HS-5 (cell line): ENCODE measurements at places on chromosomes 11 and 22.

GRCh38 chr11:17477084-17477333, 364 bp upstream of the ABCC8 start:
- DNase-seq: no peak

DNA sequence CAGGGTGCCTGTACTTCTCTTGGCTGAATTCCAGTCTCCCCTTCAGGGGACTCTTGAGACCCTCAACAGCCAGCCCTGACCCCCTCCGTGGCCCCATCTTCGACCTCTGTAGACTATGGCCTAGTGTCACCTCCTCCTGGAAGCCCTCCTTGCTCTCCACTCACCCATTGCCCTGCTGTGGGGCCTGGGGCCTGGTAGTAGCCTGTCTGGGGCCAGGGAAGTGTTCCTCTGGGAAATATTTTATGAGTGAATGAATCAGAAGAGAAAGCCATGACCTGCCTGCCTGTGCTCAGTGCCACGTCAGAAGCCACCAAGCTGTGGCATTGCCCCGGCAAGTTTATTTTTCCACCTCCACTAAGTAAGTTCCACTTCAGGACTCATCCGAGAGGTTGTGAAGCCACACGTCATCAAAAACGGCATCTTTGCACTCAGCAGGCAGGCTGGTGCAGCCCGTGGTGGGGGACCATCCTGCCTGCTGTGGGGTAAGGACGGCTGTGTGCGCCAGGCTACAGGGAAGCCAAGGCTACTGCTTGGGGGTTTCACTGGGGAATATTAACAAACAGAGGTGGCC, 59.6 kb upstream of the PPARA start:
- DNase-seq: no peak

DNA sequence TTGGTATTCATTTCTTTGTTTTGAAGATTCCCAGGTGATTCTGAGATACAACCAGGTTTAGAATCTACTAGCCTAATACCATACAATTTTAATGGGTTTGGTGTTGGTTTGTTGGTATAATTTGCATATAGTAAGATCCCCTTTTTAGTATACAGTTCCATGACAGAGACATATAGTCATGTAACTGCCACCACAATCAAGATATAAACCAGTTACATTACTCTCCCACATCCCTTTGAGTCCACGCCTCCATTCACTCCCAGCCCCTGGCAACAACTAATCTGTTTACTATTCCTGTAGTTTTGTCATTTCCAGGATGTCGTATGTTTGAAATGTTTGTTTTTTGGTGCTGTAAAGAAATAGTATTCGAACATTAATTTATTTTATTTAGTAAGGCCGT, 4.3 kb downstream of the ASRGL1 start:
- DNase-seq: no peak

- DNase-seq: no peak
Measured at GRCh38 chr11:65844231-65844872, 10.6 kb downstream of the SNX32 start.

GRCh38 chr11:43879789-43880639, 617 bp upstream of the ALKBH3 start:
- DNase-seq: peak; percentile 14

DNA sequence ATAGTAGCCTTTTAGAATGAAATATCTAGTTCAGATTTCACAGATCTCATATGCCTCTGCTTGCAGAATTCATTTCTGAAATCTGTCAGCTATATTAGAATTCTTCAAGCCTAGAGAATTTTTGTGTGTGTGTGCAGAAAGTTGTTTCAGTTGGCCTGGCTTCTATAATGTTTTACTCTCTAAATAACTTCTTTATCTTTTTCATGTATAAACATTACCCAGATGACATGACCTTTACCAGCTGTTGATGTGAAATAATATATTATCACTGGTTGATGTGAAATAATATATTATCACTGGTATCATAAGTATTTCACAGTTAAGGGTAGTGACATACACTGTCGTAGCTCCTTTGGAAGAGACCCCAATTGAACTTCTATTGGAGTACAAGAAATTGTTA, 72.8 kb downstream of the ALX4 start:
- DNase-seq: no peak

DNA sequence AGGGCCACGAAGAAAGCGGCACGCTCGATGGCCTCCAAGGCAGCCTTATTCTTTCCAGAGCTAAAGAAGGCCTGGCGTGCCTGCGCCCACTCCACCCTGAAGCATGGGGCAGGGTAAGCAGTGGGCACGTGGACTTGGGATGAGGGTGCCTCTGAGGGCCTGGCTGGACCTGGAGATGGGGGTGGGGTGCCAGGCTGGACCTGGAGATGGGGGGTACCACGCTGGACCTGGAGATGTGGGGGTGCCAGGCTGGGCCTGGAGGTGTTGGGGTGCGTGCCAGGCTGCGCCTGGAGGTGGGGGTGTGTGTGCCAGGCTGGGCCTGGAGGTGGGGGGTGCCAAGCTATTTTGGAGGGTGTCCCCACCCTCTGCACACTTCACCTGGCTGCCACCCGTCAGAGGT, 5.3 kb downstream of the CPT1B start:
- no peak for DNase-seq

GRCh38 chr22:35746946-35747703, 29.5 kb downstream of the APOL5 start:
- DNase-seq: no peak

GRCh38 chr11:110805756-110806155, 93.5 kb upstream of the ARHGAP20 start:
- no peak for DNase-seq

- DNase-seq: no peak
Measured at GRCh38 chr22:41226723-41227655, 13.7 kb downstream of the CHADL start.

DNA sequence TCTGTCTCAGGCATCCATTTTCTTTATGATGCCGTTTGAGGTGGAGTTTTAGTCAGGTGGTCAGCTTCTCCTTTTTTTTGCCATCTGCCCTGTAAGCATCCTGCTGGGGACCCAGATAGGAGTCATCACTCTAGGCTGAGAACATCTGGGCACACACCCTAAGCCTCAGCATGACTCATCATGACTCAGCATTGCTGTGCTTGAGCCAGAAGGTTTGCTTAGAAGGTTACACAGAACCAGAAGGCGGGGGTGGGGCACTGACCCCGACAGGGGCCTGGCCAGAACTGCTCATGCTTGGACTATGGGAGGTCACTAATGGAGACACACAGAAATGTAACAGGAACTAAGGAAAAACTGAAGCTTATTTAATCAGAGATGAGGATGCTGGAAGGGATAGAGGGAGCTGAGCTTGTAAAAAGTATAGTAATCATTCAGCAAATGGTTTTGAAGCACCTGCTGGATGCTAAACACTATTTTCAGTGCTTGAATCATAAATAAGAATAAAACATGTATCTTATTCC, 10.9 kb upstream of the HBE1 start:
- DNase-seq: peak; percentile 100

DNA sequence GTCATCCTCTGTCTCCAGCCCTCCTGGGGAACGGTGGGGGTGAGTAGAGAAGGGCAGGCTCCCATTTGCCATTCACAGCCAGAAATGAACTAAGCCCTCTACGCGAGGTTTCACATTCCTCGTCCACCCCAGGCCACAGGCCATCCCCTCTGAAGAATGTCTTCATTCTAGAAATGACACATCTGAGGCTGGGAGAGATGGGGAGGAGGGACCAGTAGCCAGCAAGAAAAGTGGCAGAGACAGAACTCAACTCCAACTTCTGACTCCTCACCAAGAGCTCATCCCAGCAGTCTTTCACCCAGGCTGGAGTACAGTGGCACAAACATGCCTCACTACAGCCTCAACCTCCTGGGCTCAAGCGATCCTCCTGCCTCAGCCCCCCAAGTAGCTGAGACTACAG, 3.4 kb downstream of the CTSF start:
- no peak for DNase-seq

DNA sequence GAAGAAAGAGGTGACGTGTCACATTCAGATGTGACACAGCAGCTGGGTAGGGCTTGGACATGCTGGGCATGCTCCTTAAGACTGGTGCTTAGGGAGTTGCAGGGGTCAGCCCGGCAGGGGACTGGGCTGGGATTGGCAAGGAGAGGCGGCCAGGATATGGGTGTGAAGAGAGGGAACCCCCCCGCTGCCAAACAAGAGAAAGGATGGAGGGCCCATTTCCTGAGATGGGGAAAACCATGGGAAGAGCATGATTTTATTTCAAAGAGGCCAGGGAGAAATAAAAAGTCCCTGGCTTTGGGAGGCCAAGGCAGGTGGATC, 5.3 kb downstream of the ATF4 start:
- DNase-seq: no peak

GRCh38 chr22:29956680-29957079, 73.7 kb downstream of the MTMR3 start:
- DNase-seq: no peak

GRCh38 chr22:43567691-43568324, 156.0 kb downstream of the MPPED1 start:
- DNase-seq: no peak

DNA sequence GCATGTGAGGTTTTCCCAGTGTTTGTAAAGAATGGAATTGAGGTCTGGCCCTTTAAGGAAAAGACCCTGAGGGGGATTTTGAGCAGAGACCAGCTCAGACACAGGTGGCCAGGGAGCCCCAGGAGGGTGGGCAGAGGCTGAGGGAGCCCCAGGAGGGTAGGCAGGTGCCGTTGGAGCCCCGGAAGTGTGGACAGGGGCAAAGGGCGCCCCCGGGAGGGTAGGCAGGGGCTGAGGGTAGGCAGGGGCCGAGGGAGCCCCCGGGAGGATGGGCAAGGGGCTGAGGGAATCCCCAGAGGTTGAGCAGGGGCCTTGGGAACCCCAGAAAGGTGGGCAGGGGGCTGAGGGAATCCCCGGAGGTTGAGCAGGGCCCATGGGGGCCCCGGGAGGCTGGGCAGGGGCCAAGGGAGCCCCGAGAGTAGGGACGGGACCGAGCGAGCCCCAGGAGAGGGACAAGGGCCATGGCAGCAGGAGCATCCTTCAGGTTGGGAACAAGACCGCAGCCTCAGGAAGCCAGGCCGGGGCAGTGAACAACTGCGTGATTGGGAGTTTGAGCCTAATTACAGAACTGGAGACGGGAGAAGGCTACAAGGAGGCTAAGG, 292.0 kb downstream of the BRD1 start:
- DNase-seq: no peak

DNA sequence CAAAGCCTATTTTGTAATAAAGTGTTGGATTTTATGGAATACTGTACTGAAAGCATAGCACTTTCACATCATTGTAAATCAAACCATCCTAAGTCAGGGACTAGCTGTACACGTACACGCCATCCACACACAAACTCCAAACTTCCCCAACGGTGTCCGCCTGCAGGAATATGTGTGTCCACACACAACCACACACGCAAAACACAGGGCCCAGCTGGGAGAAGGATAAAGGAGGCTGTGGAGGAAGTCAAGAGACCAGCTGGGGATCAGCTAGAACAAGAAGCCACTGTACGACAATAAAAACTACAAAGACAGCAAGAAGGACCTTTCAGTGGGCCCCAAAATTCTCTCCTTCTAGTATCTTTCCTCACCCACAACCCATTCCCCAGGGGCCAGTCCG, 1.6 kb downstream of the TRIM29 start:
- DNase-seq: no peak

DNA sequence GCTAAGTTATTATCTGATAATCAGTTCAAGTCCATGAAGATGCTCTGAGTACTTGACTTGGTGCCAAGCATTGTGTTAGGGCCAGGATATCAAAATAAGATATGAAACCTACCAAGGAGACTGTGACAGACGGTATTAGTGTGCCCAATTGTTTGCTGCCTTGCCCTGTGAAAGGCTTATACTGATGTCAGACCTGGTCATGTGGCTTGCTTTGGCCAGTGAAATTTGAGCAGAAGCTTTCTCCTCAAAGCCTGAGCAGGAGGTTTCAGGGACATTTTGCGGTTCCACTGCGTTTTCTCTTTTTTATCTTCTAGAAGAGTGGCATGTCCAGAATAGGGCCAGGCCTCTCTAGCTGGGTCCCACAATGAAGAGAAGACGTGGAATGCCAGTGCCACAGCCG, 15.8 kb upstream of the PKNOX2 start:
- DNase-seq: no peak

DNA sequence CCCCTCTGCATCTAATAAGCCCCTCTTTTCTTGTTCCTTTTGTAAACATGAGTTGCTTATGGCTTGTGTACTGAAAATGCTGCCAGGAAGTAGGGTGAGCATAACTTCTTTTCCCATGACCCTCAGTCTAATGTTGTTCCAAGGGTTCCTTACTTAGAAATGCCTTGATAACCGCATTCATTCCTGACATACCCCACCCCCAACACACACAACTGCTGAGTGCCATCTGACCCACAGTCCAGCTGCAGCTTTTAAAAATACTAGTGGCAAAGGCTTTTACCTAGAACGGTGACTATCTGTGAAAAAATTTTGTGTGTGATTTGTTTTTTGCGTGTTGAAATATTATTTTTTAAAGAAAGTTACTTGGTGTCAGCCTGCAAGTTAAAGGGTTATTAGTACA, 52.6 kb downstream of the ARHGAP42 start:
- peak; percentile 37 for DNase-seq

DNA sequence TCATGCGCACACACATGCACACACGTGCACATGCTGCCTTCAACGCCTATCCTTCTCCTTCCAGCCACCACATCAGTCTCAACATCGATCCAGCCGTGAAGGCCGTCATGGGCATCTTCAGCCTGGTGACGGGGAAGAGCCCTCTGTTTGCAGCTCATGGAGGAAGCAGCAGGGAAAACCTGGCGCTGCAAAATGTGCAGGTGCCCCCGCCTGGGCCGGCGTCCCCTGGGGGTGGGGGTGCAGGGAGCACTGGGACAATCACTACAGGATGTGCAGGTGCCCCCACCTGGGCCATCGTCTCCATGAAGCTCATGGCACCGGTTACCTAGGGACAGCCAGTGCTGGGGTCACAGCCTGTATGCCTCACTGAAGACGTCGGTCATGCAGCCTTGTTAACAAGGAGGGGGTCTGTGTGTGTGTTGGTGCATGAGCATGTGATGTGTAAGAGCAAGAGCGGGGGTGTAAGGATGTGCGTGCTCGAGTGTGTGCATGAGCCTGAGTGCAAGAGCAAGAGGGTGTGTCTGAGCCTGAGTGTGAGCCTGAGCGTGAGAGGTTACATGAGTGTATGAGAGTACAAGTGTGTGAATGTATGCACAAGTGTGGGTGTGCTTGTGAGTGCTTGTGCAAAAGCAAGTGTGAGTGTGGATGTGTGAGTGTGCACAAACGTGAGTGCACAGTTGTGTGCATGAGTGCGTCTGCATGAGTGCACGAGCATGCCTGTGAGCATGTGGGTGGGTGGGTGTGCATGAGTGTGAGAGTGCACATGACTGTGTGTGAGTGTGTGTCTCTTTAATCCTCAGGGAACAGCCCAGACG, 31.5 kb downstream of the NADSYN1 start:
- no peak for DNase-seq

DNA sequence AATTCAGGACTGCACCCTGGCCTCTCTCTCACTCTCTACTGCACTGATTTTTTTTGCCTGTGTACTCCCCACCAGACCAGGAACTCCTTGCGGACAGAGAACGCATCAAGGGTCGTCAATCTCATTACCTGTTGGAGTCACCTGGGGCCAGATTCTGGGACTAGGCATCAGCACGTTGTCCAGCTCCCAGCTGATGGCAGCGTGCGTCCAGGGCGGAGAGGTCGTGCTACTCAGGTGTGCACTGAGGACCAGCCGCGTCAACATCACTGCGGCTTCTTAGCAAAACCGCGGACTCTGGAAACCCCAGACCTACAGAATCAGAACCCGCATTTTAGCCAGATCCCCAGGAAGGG, 13.1 kb downstream of the KCNJ5 start:
- DNase-seq: no peak
